ENCODE measurements at places on chromosomes 7 and 10.

GRCh38 chr7:24911213-24911603 is 68.8 kb downstream of the OSBPL3 start:
- DNase-seq, result no peak

DNA sequence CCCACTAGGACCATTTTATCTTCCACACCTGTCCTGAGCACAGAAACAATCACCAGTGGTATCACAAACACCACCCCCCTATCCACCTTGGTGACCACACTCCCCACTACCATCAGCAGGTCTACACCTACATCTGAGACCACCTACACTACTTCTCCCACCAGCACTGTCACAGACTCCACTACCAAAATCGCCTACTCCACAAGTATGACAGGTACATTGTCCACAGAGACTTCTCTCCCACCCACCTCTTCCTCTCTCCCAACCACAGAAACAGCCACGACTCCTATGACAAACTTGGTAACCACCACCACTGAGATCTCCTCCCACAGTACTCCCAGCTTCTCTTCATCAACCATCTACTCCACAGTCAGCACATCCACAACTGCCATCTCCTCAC is 3.3 kb downstream of the MUC3A start:
- no peak for DNase-seq

DNA sequence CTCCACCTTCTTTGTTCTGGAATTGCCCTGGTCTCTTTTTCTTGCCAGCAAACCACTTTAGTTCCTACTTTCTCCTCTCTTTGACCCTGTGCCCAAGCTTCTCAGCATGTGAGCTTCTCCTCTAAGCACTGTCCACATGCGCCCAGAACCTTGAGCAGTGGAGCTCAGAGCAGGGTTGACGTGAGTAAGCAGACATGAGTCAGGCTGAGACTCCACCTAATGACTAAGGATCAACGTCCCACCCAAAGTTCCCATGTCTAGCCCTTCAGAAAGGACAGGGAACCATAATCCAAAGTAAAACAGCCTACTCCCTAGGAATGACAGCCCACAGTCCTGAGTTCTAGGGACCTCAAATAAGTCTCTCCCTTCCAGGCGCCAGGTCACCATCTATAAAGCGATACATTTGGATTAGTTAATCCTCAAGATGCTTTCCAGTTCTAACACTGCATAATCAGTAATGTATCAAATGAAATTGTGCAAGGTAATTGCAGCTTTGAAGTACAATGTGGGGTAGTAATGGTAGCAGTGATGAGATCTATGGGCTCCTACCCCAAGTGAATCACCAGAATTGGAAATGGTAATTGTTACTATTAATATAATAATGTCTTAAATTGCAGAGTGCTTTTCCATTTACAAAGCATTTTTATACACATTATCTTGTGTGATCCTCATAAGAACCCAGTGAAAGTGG is 44.5 kb downstream of the KCNMA1 start:
- DNase-seq, result no peak

DNA sequence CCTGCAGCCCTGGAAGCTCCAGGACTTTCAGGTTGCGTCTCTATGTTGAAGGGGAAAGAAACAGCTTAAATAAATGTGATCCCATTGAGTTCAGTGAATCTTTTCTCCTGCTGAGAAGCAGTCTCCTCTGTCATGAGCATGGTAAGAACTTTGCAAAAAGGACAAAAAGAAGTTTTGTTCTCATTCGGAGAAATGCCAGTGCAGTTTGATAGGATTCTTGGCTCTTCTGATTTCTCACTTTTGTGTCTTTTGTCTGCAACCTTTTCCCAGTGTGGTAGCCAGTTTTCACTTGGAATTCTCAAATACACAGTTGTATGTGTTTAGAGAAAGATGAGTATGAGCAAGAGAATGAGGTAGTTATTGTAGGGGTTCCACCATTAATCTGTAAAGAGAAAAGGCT is 64.3 kb downstream of the AP3M1 start:
- DNase-seq, result no peak

DNA sequence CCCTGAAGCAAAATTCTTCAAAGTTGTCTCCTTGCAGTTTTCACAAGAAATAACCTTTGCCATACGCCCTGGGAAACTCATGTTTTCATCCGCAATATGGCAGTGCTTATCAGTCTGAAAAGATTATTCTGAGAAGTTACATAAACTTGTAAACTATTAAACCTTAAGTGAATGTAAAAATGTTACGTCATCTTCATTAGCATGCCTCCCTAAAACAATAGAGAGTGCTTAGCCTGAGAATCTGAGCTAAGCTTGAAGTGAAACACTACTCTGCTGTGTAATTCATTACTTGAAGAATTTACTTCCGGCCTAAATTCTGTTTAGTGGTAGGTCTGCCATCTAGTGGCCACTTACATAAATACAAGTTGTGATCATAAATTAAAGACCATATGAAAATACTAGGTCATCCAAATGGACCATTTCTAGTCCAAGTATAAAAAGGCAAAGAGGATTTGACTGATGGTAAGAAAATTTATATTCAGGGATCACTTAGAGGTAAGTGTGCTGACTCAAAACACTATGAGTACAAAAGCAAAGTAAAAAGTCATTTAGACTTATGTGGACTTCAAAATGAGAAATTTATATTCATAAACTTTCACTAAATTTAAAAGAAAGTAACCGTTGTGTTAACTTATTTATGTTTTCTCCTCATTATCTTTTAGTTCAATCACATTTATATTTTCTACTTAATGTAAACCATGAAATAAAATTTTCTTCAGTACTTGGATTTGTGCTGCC is 745.1 kb upstream of the LRRTM3 start:
- DNase-seq, result no peak

DNA sequence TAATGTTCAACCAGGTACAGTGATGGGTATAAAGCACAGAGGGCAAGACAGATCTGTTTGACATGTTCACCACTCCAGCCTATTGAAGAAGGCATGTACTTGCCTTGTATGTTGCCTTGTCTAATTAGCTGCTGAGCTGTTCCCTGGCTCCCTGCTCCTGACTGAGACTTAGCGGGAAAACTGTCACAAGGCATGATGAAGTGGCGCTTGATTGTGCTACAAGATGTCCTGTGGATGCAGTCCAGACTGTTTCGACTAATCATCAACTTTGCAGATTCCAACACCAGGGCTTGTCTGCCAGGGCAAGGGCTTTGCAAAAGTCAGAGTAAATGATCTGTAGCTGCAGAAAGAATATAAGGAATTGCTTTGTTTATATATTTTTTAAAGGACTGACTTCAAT is 136.2 kb upstream of the NRBF2 start:
- no peak for DNase-seq

- DNase-seq, result no peak
Observed at GRCh38 chr7:128166603-128167041, 74.5 kb upstream of the LEP start.

- DNase-seq, result no peak
Observed at GRCh38 chr10:44925224-44925623, 14.1 kb downstream of the TMEM72 start.

GRCh38 chr10:118812393-118812740 is 57.6 kb upstream of the CACUL1 start:
- no peak for DNase-seq

GRCh38 chr10:10996966-10997620 is 20.6 kb upstream of the CELF2 start:
- DNase-seq, result no peak

Measured in activated CD8-positive, alpha-beta memory T cell treated with anti-CD3 and anti-CD28 coated beads for 4 hours (primary cell).